ENCODE measurements at places on chromosomes 6 and 20. TPM values are rescaled to one million over a fixed set of nuclear protein-coding genes. Genes with fewer than 3 reads are reported as not detected.
A peak's percentile ranks its signal among the peaks of the same experiment; 100 is the strongest.

The LAMP5 gene
- not detected for total RNA-seq

The TMEM30A gene
- 70.7 TPM for total RNA-seq

The OVOL2 gene
- not detected for total RNA-seq

The SSTR4 gene
- total RNA-seq: not detected

The IER3 gene
- 60.2 TPM for total RNA-seq

The SAPCD1 gene
- total RNA-seq: not detected

The RRAGD gene
- 92.2 TPM for total RNA-seq

DNA sequence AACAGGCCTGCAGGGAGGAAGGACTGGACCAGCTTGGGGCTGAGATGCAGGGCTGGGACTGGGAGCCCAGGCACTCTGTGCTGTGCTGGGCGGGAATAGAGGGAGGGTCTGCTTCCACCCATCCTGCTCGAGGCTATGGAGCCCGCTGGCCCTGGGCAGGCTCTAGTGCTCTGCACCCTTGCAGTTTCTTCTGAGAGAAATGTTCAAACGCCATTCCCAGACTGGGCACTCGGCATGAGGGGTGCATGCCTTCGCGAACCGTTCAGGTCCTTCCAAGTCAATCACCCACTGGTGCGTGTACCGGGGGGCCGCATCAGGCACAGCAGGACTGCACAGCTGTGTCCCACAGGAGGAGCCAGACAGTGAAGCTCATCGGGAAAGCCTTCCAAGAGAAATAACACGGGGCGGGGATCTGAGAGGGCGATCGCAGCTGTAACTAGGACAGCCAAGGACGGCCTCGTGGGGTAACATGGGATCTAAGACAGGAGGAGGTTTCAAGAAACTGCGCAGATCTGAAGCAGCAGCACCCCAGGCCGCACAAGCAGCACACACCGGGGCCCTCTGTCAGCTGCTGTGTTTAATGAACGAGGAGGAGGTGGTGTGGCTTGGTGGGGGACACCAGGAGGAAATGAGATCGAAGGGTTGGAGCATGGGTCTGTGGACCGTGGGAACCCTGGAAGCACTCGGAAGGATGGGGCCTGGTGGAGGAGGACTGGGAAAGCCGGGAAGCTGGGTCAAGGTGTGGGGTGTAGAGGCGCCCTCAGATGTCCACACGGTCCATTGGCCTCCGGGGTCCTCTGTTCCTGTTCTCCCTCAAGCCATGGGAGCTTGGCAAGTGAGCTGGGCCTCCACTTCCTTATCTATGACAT, 26.1 kb upstream of the PYGB start:
- DNase-seq: peak; percentile 66

GRCh38 chr6:45679631-45680030, 301.9 kb upstream of the SUPT3H start:
- DNase-seq: no peak

DNA sequence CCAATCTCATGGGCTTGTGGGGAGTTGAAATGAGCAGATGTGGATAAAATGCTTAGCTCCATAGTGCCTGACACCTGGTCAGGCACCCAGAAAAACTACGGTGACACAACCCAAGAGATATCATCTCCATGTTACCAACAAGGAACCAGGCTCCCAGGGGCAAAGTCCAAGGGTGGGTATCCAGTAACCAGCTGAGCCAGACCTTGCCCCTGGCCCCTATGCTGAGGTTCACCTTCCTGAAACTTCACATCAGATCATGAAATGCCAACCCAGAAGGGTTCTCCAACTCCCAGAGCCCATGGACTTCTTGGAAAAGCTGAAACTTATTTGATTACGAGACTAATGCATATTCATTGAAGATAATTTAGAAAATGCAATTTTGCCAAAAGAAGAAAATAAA, 141.8 kb upstream of the KCNG1 start:
- no peak for DNase-seq

- no peak for DNase-seq
Observed at GRCh38 chr6:44564906-44565524, 177.5 kb downstream of the CDC5L start.

DNA sequence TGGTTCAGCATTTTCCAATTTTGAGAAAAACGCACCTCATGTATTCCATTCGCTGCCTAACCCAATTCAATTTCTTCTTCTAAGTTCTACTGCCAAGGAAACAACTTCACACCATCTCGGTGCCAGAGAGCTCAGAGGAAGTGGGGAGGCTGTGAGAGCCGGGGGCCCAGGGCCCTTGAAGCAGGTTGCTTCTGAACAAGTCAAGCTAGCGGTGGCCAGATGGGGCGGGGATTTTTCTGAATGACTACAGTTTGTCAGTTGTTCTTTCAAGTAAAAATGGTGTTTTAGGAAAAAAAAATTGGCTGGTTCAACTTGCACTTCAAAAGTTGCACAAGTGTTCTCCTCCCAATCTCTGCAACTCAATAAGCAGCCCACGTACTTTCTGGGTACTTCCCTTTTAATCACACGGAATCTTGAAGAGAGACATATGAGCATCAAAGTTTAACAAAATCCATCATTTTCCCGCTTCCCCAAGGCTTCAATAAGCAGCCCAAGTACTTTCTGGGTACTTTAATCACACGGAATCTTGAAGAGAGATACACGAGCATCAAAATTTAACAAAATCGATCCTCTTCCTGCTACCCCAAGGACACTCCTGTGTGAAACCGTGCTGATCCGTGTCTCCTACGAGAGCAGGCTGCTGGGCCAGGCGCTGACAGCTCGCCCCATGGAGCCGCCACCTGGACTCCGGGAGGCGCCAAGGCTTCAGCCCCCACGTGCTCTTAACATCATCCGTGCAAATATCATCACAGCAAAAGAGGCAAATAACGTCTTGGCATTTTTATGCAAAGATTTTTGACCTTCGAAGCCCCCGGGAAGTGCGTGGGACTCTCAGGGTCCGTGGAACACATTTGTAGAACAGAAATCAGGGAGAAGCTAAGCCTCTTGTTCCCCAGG, 186.7 kb upstream of the PDE10A start:
- DNase-seq: no peak

DNA sequence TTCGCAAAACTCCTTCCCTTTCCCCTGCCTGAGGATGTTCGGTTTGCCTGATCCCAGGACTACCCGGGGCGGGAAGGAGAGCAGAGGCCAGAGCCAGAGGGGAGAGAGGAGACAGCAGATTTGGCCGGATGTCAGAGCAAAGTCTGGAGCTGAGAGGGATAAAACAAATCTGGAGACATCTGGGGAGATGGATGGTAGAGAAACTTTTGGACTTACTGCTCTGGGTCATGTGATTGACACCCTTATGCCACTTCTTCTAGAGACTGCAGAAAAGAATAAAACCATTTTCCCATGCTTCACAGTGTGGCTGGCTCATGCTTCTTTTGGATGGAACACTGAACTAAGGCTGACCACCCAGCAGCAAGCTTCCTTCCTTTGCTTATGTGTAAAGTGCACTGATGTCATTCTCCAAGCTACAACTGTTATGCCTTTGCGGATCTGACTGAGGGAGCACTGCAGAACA, 174.7 kb downstream of the FOXC1 start:
- peak; percentile 52 for DNase-seq

GRCh38 chr6:158849899-158850806, 31.0 kb upstream of the EZR start:
- DNase-seq: no peak

DNA sequence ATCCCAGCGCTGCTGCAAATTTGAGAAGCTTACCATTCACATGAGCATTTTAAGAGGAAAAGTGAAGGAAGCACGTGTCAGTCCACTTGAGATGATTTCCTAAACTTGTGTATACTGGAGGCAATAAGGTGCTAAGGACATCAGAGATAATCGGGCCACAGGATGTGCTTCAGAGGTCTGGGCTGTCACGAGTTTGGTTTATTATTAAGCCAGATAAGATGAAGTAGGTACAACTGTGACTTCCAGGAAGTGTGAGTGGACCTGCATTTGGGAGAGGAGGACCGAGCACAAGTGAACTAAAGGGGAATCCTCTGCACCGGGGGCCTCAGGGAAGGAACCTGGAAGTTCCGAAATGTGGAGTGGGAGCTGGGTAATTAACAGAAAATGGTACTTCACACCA, 1.4 kb downstream of the SAMD5 start:
- no peak for DNase-seq

GRCh38 chr20:1533059-1533458, 24.4 kb downstream of the SIRPD start:
- DNase-seq: no peak

DNA sequence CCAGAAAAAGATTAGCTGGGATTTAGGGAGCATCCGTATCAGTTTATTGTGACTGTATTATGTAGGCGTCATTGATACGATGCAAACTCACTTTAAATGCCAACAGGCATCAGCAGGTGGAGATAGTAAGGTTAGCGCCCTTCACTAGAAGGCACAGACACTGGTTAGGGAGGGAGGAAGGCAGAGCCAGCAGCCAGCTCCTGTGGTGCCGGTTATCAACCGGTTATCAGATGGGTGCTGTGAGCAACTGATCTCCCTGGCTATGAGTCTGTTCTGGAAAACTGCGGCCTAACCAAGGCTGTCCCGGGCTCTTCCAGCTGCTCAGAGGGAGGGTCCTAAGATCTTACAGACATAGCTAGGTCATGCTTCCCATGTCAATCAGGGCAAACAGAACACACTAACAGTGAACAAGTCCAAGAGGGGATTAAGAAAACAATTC, 47.5 kb upstream of the CD93 start:
- no peak for DNase-seq

DNA sequence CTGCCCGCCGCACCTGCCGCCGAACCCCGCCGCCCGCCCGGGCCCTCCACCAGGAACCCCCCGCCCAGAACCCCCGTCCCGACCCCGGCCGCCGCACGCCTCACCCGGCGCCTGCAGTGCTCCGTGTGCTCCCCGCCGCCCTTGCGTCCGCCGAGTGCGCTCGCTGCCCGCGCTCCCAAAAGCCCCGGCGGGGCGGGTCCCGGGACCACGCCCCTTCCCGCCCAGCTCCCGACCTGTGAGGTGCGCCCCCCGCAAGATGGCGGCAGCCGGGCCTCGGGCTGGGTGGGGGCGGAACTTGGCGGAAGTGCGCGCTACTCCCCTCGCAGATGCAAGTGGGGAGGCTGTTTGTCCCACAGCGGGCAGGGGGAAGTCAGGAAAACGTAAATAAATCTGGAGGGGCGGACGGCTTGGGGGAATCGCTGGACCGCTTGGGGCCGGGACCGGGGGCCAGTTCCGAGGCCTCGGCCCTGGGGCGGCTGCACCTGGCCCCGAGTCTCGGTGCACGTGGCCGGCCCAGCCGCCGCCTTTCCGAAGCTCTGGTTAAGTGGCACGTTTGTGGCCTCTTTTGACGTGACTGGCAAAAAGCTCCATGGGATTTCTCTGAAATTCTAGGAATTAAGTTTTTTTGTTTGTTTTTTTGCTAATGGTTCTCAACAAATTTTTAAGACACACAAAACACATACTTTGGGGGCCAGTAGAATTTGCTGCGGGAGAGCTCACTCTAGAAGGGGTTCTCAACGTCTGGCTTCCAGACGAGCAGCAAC, at the start of gene EZR:
TSS of gene EZR (minus strand) at position 156 of the 764 bp plus-strand sequence. CDS start 1,275 bp downstream, outside the sequence.
- DNase-seq: peak; percentile 87

DNA sequence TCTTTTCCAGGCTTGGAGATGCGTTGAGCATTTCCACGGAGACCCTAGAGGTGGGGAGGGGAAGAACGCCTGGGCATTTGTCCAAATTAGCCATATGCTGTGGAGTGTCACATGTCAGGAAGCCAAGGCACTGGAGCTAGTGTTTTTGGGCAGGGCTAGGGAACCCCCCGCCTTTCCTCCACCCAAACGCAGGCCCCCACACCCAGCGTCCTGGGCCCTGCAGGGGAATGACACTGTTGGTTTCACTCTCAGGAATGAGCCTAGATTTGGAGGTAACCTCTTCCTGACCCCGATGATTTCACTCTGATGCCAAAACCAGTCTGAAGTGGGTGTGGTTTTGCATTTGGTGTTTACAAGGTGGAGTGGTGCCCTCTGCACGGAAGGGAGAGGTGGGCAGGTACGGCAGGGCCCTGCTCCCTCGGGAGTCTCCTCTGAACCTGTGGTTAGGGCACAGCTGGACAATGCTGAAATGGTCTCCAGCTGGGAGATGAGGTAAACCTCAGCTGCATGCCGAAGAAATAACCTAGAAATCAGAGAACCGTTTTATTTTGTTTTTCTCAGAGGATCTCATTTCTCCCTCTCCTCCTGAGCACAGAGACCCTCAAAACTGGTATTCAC, 29.5 kb downstream of the MTHFD1L start:
- DNase-seq: no peak

GRCh38 chr6:16512544-16513290, 248.5 kb downstream of the ATXN1 start:
- no peak for DNase-seq

DNA sequence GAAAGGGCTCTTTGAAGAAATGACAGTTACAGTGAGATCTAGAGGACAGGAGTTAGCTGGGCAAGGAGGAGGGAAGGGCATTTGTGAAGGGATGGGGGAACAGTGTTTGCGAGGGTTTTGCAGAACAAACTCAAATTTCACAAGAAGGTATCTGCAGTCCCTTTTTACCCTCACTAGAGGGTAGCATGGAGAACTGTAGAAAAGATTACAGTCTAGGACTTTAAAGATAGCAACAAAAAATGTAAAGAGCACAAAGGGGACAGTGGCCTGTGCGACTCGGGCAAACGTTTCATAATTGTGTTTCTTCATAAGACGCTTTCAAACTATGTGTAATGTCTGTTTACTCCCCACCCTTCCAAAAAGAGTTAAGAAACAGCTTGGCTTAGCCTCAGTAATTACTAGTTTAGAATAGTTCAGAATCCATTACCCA, 21.2 kb upstream of the ASXL1 start:
- DNase-seq: no peak

DNA sequence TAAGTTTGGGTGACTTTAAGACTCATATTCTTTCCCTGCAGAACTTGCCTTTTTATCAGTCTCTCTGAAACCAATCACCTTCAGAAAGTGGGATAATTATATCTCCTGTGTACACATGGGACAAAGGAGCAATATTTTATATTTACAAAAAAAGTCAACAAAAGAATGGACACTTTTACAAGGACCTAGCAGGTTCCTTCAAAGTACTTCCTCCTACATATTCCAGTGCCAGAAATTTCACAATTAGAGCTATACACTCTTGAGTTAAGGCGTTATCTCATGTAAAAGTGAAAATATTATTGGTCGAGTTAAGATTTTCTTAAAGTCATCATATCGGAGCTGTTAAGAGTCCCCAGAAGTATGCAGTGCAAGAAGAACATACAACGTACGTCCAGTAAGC, 98.9 kb upstream of the MAFB start:
- DNase-seq: no peak

DNA sequence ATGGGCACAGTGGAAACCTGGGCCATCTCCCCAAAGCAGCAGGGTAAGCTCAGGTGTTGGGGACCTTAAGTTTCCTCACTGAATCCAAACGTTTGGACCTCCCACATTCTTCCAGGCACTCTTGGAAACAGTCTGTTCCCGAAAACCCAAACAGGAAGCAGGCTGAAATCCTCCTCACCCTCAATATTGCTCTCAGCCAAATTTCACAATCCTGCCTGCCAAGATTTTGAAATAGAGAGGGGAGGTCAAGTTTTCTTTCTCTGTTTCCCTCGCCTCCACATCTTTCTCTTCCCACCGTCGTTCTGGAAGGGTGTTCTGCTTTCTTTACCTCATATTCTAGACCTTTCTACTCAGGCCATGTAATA, 392.0 kb upstream of the SASH1 start:
- DNase-seq: no peak
